ENCODE measurements at places on chromosomes 12 and 14.

GRCh38 chr12:101590383-101590782 is 4.4 kb upstream of the MYBPC1 start:
- DNase-seq = no peak

GRCh38 chr12:98895086-98895651 is 250.1 kb downstream of the APAF1 start:
- DNase-seq = no peak

DNA sequence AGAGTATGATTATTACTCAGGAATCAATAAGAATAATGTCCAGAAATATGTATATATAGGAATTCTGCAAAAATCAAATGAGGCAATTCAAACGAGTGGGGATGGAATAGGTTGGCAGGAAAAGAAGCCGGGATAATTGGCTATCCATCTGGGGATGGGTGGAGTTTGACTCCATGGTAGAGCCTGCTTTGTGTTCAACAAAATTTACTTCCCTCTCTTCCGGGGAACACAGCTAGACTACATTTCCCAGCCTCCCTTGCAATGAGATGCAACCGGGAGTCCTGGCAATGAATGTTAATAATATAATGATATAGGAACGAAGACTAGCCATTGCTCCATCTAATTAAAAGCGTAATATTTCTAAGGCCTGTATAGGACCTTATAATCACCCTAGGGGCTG is 146.6 kb downstream of the EFCAB11 start:
- DNase-seq = no peak

- no peak for DNase-seq
These were observed 133.8 kb upstream of the PMCH start for GRCh38 chr12:102331419-102331818.

DNA sequence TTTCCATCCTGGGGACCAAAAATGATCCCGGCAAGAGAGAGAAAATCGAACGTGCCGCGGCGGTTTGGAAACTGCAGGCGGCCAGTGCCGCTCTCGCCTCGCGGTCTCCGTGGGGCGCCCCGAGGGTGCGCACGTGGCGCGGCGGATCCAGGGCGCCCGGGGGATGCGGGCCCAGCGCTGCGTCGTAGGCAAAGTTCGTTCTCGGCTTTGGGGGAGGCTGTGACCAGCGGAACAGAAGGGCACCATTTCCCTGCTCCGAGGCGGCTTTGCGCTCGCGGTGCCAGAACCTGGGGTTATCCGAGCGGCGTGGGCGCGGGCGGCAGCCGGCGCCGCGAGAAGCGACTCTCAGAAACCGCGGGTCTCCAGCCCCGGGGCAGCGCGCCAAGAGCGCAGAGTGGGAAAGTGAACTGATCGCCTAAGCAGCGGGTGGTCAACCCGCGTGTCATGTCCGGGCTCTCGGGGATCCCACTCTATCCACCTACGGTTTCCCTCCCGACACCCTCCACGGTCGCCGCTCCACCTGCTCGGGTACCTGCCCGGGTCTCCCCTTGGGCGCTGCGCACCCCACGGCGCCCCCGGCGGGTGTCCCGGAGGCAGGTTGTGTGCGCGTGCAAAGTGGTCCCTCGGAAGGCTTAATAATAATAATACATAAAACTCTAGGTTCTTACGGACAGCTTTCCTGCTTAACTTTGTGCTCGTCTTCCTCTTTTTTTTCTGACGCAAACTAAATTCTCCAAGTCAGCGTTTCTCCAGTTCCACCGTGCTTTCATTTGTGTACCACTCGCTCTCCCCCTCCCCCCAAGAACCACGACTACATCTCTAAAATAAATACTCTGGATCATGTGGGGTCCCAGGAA is 1.2 kb downstream of the ESRRB start:
- DNase-seq = no peak

- no peak for DNase-seq
These were observed 866 bp upstream of the PITPNM2 start for GRCh38 chr12:123151457-123152454.

DNA sequence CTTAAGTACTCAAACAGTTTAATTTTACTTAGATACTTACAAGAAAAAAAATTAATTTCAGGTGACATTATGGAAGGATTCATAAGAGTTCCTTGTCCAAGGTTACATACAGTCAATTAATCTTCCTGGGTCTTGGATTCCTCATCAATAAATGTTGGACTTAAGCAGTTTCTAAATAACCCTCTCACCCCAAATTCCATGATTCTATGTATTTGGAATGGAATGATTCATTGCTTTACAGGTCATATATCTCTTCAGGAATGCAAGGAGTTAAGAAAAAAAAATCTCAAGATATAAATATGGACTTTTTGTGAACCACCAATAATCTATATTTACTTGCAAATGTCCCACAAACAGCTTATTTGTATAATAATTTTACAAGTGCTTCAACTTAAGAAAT is 84.2 kb upstream of the BMP4 start:
- DNase-seq = no peak

DNA sequence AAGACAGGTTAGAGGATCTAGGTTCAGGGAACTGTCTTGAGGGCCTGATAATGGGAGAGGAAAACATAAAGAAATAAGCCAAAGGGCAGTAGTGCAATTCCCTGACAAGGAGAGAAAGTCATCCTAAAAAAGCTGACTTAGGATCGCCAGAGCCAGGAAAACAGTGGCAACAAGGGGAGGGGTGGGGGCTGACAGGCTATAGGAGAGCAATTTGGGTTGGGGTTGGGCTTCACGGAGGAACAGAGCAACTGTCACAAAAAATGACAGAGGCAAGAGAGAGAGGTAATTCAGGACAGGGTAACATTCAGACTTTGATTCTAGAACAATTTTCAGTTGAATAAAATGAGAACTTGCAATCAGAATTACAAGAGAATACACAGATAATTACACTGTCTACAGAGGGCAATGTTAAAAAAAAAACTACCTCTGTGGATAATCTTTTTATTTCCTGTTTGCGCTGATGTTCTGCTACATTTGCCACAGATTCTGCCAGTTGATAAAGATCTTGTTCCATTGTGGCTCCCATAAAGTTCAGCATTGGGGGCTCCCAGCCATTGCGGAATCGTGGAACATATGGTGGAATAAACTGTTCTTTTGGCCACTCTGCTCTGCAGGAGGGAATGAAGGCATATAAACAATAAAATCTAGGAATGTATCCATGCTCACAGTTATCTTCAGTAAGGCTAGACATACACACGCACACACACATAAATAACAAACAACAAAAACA is 138.6 kb downstream of the EPS8 start:
- no peak for DNase-seq

- no peak for DNase-seq
These were observed 9.6 kb downstream of the RDH16 start for GRCh38 chr12:56947633-56948456.

GRCh38 chr12:59036347-59036746 is 116.0 kb upstream of the LRIG3 start:
- no peak for DNase-seq
